A549 treated with Hydrocortisone at 1 μM for 4 hours (cell line): ENCODE measurements at places on chromosomes 2 and 18. TPM values are rescaled to one million over a fixed set of nuclear protein-coding genes. Genes with fewer than 3 reads are reported as not detected.

Gene OTX1
- total RNA-seq: 3.1 to 4.0 TPM (median 3.6 TPM) in 5 replicates

Gene LRRFIP1
- total RNA-seq: 67.5 to 115 TPM (median 85.7 TPM) in 5 replicates

Gene PROKR1
- total RNA-seq: not detected in 5 replicates

Gene LRRTM1
- not detected in 5 replicates for total RNA-seq

Gene EN1
- 0.51 to 1.1 TPM (median 0.86 TPM) in 5 replicates for total RNA-seq

Gene VAMP8
- 15.1 to 19.3 TPM (median 16.7 TPM) in 5 replicates for total RNA-seq

Gene KCMF1
- 117 to 145 TPM (median 125 TPM) in 5 replicates for total RNA-seq

Gene GNAL
- 4.7 to 6.8 TPM (median 5.8 TPM) in 5 replicates for total RNA-seq

Gene MOB1A
- total RNA-seq: 66.8 to 92.1 TPM (median 87.7 TPM) in 5 replicates

Gene KHK
- 8.7 to 10.9 TPM (median 9.3 TPM) in 5 replicates for total RNA-seq

Gene PPM1G
- 152 to 168 TPM (median 161 TPM) in 5 replicates for total RNA-seq

Gene MAP2
- 0.86 to 1.9 TPM (median 1.3 TPM) in 5 replicates for total RNA-seq

Gene UPP2
- total RNA-seq: not detected in 5 replicates

Gene CRYBA2
- not detected in 5 replicates for total RNA-seq

Gene HOXD1
- 0.15 to 0.27 TPM (median 0.22 TPM) in 5 replicates for total RNA-seq

Gene ZNF521
- total RNA-seq: not detected in 5 replicates

Gene ASXL3
- not detected in 5 replicates for total RNA-seq

Gene OBSL1
- total RNA-seq: 18.8 to 22.2 TPM (median 19.9 TPM) in 5 replicates

Gene SLC9A2
- total RNA-seq: 2.8 to 3.8 TPM (median 3.0 TPM) in 5 replicates

Gene EVX2
- not detected in 5 replicates for total RNA-seq

Gene CNGA3
- 0.05 TPM in 1 of 5 replicates, not detected in the others for total RNA-seq

Gene SKOR2
- not detected in 5 replicates for total RNA-seq

Gene STPG4
- total RNA-seq: not detected in 5 replicates

Gene TIMM21
- 50.0 to 61.7 TPM (median 58.3 TPM) in 5 replicates for total RNA-seq

Gene OTOS
- not detected in 5 replicates for total RNA-seq

Gene ANKRD62
- not detected in 5 replicates for total RNA-seq

Gene NCKAP5
- total RNA-seq: 0.71 to 1.3 TPM (median 0.97 TPM) in 5 replicates

Gene CHN1
- total RNA-seq: 16.4 to 19.9 TPM (median 17.3 TPM) in 5 replicates

Gene TMEM131
- 11.5 to 16.1 TPM (median 14.9 TPM) in 5 replicates for total RNA-seq

Gene FOXD4L1
- total RNA-seq: 0.21 to 0.55 TPM (median 0.29 TPM) in 5 replicates

Gene ASAP2
- total RNA-seq: 36.1 to 59.0 TPM (median 49.8 TPM) in 5 replicates

Gene MAB21L4
- 0.12 to 0.54 TPM (median 0.24 TPM) in 4 of 5 replicates, not detected in the other for total RNA-seq

Gene DCDC2C
- total RNA-seq: 0.21 to 0.56 TPM (median 0.40 TPM) in 4 of 5 replicates, not detected in the other

Gene IL1RL1
- 0.64 to 1.4 TPM (median 1.0 TPM) in 5 replicates for total RNA-seq

Gene XIRP2
- total RNA-seq: not detected in 5 replicates

Gene RMDN2
- total RNA-seq: 3.8 to 5.6 TPM (median 5.2 TPM) in 5 replicates

Gene DIPK1C
- not detected in 5 replicates for total RNA-seq

Gene SLC16A14
- total RNA-seq: 0.75 to 1.4 TPM (median 0.83 TPM) in 5 replicates

Gene HOXD12
- not detected in 5 replicates for total RNA-seq

Gene IL1RN
- total RNA-seq: 0.23 to 0.51 TPM (median 0.39 TPM) in 5 replicates

Gene CDCA7
- 38.4 to 49.6 TPM (median 44.6 TPM) in 5 replicates for total RNA-seq

Gene CNTNAP5
- total RNA-seq: not detected in 5 replicates

Gene IL36RN
- total RNA-seq: 0.14 TPM in 1 of 5 replicates, not detected in the others

Gene CDK5R2
- 4.4 to 6.8 TPM (median 6.5 TPM) in 5 replicates for total RNA-seq

Gene TMSB10
- total RNA-seq: 9,637 to 10,481 TPM (median 10,011 TPM) in 5 replicates

Gene TMEM169
- total RNA-seq: 0.25 to 0.75 TPM (median 0.38 TPM) in 5 replicates

Gene UGT1A4
- 0.06 to 0.16 TPM (median 0.10 TPM) in 4 of 5 replicates, not detected in the other for total RNA-seq

Gene STAT4
- 3.5 to 5.3 TPM (median 4.2 TPM) in 5 replicates for total RNA-seq

Gene OXER1
- not detected in 5 replicates for total RNA-seq

Gene TNFRSF11A
- total RNA-seq: 5.7 to 8.2 TPM (median 6.8 TPM) in 5 replicates

Gene SEMA4C
- total RNA-seq: 14.3 to 19.9 TPM (median 18.6 TPM) in 5 replicates

Gene CCBE1
- total RNA-seq: 9.7 to 14.4 TPM (median 13.0 TPM) in 5 replicates

Gene VWC2L
- not detected in 5 replicates for total RNA-seq
